ENCODE measurements at places on chromosomes 3 and 15.

- DNase-seq, result no peak
Observed at GRCh38 chr15:72888211-72888610, 104.7 kb upstream of the ADPGK start.

- DNase-seq, result no peak
Observed at GRCh38 chr3:150742679-150743078, 20.3 kb downstream of the SIAH2 start.

- no peak for DNase-seq
Observed at GRCh38 chr15:50970524-50970923, 62.0 kb downstream of the AP4E1 start.

DNA sequence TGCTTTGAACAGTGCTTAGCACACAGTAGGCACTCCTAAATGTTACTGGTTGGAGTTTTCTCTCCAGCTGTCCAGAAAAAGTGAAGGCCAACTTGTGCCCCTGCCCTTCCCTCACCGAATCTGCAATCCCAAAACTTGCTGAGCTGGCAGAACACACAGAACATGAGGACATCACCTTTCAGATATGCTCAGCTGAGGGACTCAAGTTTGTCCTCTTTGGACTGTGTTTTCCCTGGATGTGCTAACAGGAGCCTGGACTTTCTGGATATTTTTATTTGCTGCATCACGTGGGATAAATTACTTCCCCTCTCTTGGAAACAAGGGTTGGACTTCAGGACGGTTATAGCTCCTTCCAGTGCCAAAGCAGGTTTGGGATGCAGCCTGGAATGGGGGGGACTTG is 59.5 kb upstream of the SMAD6 start:
- DNase-seq, result no peak

- DNase-seq, result no peak
Observed at GRCh38 chr15:50824514-50824913, 59.0 kb upstream of the SPPL2A start.

- no peak for DNase-seq
Observed at GRCh38 chr3:15693355-15693754, 91.8 kb downstream of the BTD start.

- no peak for DNase-seq
Observed at GRCh38 chr3:10445561-10446175, 59.7 kb downstream of the ATP2B2 start.

DNA sequence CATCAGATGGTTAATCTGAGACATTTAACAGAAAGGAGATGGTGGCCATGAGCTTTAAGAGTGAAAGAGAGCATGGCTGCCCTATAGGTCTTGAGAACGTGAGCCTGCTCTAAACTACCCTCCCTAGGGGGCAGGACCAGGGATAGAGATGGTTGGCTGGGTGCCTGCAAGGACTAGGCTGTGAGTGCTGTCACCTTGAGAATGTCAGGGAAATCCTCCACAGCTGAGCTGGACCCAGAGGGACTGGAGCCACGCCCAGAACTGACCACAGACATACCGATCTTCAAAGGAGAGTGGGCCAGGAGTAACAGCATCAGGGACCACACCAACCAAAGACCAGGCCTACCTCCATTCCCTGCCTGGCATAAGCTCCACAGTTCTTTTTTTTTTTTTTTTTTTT is 53.6 kb upstream of the UBE2E1 start:
- DNase-seq, result no peak

GRCh38 chr3:52679811-52680210 is 5.9 kb downstream of the PBRM1 start:
- DNase-seq, result peak; percentile 55

DNA sequence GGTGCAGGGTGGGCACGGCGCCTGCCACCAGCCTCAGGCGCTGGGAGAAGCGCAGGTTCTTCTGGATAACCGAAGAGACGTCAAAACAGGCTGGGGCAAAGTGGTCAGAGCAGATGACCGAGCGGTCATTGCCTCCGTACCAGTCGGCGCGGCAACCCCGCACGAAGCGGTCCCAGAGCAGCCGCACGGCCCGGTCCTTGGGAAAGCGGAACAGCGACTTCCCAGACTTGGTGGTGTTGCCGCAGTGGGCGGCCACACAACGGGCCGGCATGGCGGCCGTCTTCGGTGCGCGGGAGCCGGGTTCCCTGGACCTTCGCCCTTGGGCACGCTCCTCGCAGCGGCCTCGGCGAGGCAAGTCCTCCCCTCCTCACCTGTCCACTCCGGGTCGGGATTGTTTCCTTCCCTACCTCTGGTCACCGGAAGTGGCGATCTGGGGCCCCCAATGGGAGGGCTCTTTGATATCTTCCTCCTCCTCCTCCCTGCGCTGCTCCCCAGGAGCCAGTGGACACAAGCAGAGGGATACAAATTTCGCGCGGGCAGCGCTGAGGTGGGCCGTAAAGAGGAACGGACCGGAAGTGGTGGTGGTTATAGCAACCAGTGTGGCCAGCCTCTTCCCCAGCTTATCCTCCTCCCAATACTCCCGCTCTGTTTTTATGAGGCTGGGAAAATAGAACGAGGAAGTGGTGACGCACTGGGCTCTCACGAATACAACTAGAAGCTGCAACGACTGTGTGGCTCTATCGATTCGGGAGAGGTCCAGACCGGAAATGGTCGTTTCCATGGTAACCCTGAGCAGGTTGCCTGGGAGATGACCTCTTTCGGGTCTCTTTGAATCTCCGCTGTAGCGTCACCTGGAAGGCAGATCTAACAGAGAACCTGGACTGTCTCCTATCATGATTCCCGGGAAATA is at the start of the genes LRRC49 and THAP10:
Gene LRRC49 (plus strand): TSS at position 825 of the 910 bp plus-strand sequence. CDS start 69 bp downstream, at position 894.
Gene THAP10 (minus strand): TSS at position 432 of the 910 bp plus-strand sequence. CDS start 161 bp downstream, at position 271.
- peak; percentile 92 for DNase-seq

DNA sequence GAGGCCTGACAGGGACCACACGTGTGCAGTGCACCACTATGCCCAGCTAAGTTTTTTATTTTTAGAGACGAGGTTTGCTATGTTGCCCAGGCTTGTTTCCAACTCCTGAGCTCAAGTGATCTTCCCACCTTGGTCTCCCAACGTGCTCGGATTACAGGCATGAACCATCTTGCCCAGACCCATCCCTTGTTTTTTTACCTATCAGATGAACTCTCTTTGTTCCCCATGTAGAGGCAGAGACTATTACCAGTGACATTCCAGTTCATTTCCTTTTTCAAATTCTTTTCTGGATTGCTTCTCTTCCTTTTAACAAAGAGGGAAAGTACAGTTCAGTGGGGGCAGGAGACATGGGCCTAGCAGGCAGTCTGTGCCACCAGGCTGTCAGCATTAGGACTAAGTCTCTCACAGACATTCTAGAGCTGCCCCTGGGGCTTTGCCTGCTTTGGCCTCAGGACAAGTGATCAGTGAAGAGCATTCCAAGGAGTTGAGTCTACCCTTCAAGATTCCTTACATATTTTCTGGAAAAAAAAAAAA is 103.5 kb upstream of the SLC7A14 start:
- DNase-seq, result peak; percentile 71

- no peak for DNase-seq
Observed at GRCh38 chr3:164781755-164782154, 296.5 kb downstream of the SI start.

- DNase-seq, result no peak
Observed at GRCh38 chr15:90707489-90707888, 9.7 kb upstream of the BLM start.

- no peak for DNase-seq
Observed at GRCh38 chr3:180619723-180620122, 17.8 kb downstream of the TTC14 start.

DNA sequence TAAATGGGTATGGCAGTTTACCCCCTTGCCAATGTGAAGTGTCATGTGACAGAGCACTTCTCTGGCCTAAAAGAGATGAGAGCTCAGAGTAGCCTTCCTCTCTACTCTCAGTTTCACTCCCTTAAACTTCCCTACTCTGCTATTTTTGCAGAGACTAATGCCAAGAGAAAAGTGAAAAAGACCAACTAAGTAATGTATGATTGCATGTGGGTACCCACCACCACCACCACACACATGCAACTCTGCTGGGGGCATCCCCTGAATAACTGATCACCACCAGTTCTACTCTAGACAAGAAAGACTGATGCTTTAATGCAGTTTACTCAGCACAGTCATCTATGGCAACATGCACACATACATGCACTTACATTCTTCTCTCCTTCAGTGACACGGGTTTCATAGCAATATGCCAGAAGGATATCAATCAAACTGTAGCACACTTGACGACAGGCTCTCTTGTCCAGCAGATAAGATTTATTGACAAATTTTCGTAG is 31.3 kb downstream of the SHQ1 start:
- no peak for DNase-seq

GRCh38 chr15:34370129-34370528 is 3.1 kb upstream of the LPCAT4 start:
- no peak for DNase-seq

DNA sequence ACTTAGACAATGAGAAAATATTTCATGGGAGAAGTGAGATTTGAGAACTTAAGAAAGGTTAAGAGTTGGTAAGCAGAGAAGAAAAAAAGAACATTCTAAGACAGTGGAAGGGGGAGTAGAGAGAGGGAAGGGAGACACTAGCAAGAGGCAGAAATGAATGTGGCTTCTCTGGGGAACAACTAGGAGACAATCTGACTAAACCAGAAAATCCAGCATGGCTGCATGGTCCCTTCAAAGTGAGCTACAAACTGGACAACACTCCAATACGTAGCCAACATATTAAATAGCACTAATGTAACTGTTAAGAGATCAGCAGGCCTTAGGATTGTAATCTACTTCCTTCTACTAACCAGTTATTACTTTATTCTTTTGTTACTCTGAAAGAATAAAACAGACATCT is 89.7 kb downstream of the NR1I2 start:
- no peak for DNase-seq
